Stimulated activated CD8-positive, alpha-beta memory T cell treated with anti-CD3 and anti-CD28 coated beads, Interleukin-7, amount 100 ng/mL, for 4 hours (primary cell): ENCODE measurements at places on chromosomes 5 and 9.

GRCh38 chr5:81908771-81909170 lies 63.1 kb upstream of the ATG10 start:
- DNase-seq, result no peak

DNA sequence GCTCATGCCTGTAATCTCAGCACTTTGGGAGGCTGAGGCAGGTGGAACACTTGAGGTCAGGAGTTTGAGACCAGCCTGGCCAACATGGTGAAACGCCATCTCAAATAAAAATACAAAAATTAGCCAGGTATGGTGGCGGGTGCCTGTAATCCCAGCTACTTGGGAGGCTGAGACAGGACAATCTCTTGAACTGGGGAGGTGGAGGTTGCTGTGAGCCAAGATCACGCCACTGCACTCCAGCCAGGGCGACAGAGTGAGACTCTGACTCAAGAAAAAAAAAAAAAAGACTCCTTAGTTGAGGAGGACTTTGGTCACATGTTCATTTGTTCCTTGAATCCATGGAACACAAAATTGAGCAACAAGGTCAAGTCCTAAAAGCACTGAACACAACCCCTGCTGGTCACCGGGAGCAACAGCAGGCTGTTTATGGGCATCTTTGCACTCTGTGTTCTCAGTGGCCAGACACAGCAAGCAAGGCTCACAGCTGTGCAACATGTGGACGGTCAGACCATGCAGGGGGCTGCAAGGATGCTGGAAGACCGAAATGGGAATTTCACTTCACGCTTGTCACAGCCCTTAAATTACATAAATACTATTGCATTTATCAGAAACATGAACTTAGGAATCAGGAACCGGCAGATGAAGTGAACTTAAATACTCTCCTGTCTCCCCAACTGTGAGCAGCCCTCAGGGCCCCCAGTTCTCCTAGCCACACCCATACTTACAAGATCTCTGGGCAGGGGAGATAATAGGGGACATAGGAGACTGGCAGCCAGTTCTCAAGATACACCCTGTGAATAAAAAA lies 2.8 kb downstream of the GBGT1 start:
- no peak for DNase-seq

DNA sequence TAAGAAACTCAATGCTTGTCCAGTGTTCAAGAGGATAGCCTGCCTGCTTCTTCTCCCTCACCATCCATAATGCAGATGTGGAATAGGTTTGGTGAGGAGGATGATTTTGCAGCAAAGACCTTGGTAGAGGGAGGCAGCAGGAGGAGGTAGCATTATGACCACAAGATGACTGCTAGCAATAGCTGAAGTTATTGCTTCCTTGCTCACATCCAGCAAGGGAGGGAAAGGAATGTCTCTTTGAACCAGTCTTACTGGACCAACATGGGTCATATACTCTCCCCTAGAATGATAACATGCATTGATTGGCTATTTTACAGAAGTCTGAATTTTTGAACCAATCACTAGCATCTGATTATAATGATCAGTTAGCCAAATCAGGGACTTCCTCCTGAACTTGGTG lies 607.6 kb downstream of the EBF1 start:
- no peak for DNase-seq

DNA sequence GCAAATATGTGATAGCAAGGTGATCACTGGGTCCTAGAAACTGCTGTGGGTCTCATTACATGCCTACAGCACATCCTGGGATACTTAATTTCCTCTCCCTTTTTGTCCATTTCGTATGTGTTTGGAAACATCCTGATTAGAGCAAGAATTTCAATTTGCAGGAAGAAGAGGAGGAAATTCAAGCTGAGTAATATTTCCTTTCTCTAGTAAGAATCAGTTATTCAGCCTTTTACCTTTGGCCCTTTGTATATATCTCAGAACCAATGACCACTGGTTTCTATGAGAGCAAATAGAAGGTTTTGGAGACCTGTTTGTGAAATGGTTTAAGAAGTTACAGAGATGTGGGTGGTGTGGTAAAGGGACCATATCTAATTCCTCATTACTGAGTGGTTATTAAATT lies 171.6 kb downstream of the RMI1 start:
- no peak for DNase-seq

DNA sequence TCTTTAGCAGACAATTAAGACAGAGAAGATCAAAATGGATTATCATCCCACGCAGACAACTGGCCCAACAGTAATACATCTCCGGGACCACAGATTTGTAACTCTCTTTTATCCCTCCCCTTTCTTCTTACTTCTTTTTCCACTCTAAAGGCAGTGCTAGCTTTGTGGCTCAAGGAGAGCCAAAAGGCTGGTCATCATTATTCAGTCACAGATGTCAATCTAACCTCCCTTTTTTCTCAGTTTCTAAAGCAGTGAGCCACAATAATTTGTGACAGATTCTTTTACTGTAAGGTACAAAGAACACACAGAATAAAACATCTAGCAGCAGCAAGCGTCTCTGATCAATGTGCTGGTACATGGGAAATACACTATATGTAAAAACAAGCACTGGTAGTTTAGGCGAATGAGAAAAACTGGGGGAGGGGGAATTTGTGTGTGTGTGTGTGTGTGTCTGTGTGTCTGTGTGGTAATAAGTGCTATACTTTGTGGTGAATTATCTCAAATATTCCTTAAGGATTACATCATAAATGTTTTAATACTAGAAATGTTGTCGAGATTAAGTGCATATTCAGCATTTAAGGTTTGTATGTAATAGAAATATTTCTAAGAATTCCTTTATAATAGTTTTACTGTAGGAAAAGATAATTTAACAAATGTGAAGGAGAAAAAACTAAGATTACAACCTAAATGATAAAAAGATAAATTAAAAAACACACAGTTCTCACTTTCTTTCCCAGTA lies 140.2 kb downstream of the DENND1A start:
- DNase-seq, result no peak
